ENCODE measurements at places on chromosomes 5 and 9. TPM values are rescaled to one million over a fixed set of nuclear protein-coding genes. Genes with fewer than 3 reads are reported as not detected.

GRCh38 chr9:88678431-88678830 is 143.5 kb downstream of the NXNL2 start:
- DNase-seq = no peak

DNA sequence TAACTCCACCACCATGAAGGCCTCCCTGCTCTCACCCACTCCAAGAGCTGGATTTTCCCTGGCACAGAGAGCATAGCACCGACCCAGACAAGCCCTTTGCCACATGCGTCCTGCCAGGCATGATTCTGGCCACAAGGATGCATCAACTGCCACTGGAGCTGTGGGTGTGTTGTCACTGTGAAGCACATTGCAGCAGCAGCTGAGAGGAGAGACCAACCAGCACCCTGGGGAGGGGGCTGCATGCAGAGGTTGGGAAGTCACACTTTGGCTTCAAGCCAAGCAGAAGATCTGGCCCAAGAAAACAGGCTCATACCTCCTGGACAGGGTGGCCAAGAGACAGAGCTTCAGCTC is 22.6 kb upstream of the PTGES start:
- peak; percentile 42 for DNase-seq

DNA sequence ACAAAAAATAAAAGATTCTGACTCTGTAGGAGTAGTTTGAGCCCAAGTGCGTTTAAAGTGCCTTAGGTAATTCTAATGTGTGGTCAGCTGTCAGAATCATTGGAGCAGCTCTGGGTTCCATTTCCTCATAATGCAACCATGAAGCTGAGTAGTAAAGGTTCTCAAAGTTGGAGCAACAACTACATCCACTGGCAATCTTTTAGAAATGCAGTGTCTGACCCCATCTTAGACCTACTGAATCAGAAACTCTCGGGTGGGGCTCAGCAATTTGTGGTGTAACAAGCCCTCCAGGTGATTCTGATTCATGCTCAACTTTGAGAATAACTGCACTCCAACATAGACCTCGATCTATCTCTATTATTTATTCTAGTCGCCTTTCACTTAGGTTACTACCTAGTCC is 7.6 kb upstream of the ALDH1A1 start:
- peak; percentile 25 for DNase-seq

The TERT gene
- not detected for total RNA-seq

DNA sequence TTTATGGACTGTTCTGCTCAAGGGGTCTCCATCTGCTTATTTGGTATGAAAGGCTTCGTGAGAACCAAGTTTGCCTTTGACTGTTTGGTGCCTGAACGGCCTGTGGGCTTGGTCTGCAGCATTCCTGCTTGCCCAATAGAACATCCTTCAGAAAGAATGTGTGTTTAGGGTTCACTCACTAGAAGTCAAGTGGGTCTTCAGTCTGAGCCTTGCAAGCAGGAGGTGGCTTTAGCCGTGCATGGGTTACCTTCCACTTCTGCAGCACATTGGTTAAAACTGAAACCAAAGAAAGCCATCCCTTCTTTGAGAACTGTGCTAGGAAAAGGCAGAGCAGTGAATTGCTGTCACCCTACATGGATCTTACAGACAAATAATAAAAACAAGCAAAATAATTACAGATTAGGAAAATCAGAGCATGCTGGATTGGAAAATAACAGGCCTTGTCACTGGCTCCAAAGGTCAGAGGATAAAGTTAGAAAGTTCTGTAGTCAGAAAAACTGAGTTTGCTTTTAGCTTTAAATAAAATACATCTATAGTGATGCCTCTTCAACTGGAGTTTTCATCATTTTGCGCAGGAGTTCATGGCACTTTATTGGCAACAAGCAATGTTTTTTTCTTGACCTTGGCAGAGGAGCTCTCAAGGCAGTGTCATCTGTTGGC is 16.6 kb downstream of the WWC1 start:
- no peak for DNase-seq

GRCh38 chr9:107281184-107281583 is 1.9 kb upstream of the RAD23B start:
- DNase-seq = peak; percentile 57

DNA sequence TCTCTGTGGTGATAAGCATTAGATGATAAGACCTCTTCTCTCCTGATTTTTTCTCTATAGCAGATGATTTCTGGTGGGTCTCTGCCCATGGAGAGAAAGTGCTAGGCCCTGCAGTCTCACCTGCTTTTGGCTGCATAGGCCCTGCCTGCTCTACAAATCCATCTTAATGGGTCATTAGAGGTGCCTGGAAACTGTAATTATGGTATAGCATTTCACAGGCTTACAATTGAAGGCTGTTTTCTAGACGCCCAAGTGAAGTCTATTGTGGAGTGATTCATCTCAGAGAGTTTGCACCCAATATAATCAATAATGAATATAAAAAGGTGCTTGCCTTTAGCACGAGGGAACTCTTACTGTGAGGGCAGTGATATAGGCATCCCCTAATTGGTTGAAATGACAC is 33.8 kb downstream of the NEUROG1 start:
- no peak for DNase-seq

DNA sequence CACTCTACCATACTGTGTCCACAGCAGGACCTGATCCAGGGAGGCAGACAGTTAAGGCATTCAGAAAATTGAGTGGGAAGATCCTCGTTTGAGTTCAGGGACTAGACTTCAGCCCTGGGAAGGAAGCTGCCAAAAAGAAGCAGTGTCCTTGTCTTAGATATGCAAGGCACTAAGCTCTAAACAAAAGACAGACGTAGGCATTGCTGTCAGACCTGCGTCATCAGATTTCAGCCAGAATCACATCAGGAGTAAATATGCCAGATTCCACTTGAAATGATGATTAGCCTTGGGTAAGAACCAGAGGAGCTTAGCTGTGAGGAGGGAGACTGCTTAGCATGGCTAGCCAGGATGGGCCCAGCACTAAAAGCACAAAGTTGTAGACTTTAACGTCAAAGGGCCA is 56.7 kb downstream of the MAMDC2 start:
- DNase-seq = no peak

The LURAP1L gene
- 59.2 TPM for total RNA-seq

GRCh38 chr5:37370550-37370863 is 399 bp downstream of the NUP155 start:
- no peak for DNase-seq

The TSLP gene
- 5.1 TPM for total RNA-seq

DNA sequence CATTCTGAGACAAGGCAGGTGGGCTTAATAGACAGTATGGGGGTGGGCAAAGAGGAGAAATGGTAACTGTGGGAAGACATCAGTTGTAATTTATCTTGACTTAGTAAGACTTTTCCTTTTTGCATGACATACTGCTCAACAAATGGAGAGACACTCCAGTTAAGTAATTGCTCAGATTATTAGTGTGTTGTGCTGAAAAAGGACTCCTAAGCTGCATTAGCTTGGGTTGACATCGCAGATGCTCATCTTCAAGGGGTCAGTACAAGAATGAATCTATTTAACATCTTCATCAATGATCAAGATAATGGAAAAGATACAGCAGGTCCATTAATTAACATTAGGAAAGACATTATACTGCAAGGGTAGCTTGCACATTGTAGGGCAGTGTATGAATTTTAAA is 181.1 kb upstream of the ELAVL2 start:
- no peak for DNase-seq

GRCh38 chr9:73079326-73079725 is 72.3 kb upstream of the ANXA1 start:
- peak; percentile 48 for DNase-seq

- DNase-seq = no peak
Observed at GRCh38 chr5:10478436-10478835, 36.8 kb downstream of the ROPN1L start.
